Activated T-cell treated with anti-CD3 and anti-CD28 coated beads, Interleukin-2, amount 50 U/mL, for 72 hours (primary cell): ENCODE measurements at places on chromosomes 16 and 17. TPM values are rescaled to one million over a fixed set of nuclear protein-coding genes. Genes with fewer than 3 reads are reported as not detected.
A peak's percentile ranks its signal among the peaks of the same experiment; 100 is the strongest.

Gene TEX19
- not detected for total RNA-seq

Gene ZNRF1
- 69.1 TPM for total RNA-seq

- peak overlapping the region; percentile 99 for H3K4me3 ChIP-seq
- H3K36me3 ChIP-seq = peaks cover 49% of the 10 kb centered on the region
- peaks cover 75% of the 10 kb centered on the region for H3K4me1 ChIP-seq
- peak overlapping the region; percentile 100 for H3K27ac ChIP-seq
- no peaks in the 10 kb centered on the region for H3K27me3 ChIP-seq
- DNase-seq = peak; percentile 50
Measured at GRCh38 chr17:45314741-45315647, 1.8 kb downstream of the MAP3K14 start.

- H3K36me3 ChIP-seq = peaks cover 3% of the 10 kb centered on the region
- H3K27ac ChIP-seq = peak overlapping the region; percentile 93
- H3K4me1 ChIP-seq = peaks cover 60% of the 10 kb centered on the region
- peak; percentile 77 for DNase-seq
- H3K27me3 ChIP-seq = no peaks in the 10 kb centered on the region
- peak overlapping the region; percentile 94 for H3K4me3 ChIP-seq
Measured at GRCh38 chr17:56834380-56835263, 671 bp downstream of the DGKE start.

DNA sequence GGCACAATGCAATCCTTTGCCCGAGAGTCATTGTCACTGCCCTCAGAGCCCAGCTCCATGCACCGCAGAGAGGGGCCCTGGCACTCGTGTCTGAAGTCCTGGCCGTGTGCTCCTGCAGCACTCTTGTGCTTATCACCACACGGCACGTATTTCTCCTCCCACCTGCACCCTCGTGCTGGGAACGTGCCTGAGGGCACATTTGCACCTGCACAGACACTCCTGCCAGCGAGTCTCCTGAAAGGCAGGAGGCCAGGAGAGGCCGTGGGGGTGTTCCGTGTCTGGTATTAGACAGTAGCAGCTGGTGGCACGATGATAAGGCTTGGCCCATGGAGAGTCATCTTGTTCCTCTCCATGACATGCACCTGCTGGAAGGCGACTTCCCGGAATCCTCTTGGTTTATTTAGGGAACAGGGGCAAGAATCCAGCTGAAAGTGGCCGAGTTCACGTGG, 3.4 kb upstream of the ACSF3 start:
- no peak for DNase-seq
- no peak overlapping the region for H3K4me3 ChIP-seq
- peaks cover 12% of the 10 kb centered on the region for H3K4me1 ChIP-seq
- H3K27me3 ChIP-seq = no peaks in the 10 kb centered on the region
- peaks cover 2% of the 10 kb centered on the region for H3K36me3 ChIP-seq
